ENCODE measurements at places on chromosomes 7 and 10.

DNA sequence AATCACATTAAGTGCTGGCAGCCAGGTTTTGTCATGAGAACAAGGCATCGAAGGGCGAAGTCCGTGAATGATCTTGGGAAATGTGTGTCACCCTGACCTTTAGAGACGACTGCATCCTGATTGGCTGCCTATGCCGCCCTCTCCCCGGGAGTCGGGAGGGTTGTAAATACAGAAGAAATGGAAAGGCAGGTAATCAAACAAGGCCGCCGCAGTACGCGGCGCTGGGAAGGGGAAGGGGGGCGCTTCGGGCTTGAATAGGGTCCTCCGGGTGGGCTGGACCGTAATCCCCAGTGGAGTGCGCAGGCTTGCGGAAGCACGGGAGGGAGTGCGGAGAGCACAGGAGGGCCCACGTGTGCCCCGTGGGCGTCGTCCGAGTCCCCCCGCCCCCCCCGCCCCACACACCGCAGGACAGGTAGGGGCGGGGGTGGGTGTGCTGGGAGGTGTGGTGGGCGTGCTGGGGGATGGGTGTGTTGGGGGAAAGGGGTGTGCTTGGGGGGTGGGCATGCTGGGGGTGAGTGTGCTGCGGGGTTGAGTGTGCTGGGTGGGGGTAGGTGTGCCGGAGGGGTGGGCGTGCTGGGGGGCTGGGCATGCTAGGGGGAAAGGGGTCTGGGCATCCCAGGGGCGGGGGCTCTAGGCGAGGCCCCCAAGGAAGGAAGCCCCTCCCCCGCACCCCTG, 169.4 kb downstream of the ARHGAP12 start:
- DNase-seq = peak; percentile 67

DNA sequence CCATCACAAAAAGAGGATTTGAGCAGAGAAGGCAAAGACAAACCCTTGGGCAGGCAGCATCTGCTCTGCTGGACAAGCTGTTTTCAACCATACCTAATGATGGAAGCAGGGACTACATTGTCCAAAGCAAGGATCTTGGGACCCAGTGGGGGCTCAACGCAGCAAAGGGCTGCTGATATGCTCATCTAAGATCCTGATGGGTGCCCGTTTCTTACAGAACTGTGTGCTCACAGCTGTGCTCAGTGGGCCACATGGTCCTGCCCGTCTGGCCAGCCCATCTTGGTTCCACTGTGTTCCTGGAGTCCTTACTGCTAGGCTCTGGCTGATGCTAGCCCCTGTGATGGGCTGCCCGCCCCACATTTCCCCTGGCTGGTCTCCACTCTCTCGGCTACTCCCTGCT, 36.1 kb downstream of the GPRIN2 start:
- DNase-seq = no peak

GRCh38 chr7:135977742-135978066, 545 bp upstream of the MTPN start:
- no peak for DNase-seq

GRCh38 chr10:14282276-14282675, 48.4 kb downstream of the FRMD4A start:
- DNase-seq = no peak

GRCh38 chr7:2687881-2688318, at the start of gene AMZ1:
TSS of gene AMZ1 (plus strand) at chr7:2688202. CDS start at chr7:2700452, 12,250 bp downstream.
- DNase-seq = no peak

DNA sequence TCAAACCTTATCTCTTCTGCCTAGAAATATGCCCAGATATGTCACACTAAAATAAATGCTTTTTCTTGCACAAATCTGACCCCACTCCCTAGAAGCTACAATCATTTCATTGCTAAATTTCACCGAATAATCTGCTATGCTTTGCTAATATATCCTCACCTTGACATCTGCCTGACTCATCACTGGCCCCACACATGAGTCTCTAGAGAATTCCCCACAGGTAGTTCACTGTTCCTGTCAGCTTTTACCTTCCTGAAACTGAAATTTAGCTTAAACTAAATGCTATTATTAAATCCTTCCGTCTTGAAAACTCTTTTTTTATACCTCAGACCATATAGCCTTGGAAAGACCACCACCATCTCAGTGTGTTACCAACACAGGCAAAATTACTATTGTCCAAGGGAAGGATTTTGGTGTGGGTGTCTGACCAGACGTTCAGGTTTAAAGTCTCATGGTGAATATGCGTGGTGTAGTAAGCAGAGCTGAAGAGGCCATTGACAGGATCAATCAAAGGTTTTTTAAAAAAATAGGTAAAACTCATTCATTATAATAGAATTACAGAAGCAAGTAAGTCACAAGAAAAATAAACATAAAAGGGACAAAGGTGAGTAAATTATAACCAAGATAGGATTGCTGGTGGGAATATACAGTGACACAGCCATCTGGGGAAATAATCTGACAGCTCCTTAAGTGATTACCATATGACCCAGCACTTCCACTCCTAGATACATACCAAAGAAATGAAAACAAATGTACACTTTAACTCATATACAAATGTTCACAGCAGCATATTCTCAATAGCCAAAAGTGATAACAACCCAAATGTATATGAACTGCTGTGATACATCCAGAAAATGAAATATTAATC, 173.5 kb downstream of the KMT2E start:
- DNase-seq = no peak

DNA sequence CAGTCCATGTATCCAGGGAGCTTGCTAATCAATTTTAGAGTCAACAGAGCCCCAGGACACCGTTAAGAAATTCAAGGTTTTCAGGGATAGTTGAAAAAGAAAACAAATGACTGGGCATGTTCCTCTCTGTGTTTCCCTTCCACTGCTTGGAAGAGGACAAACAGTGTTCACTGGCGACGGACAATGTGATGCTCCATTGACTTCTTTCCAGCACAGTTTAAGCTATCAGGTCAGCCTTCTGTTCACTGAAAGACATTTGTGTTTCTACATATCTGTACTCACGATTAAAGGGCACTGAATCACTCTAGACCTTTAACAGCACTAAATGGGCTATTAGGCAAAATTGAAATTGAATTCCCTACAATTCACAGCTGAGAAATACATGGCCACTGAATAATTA, 123.6 kb downstream of the RNLS start:
- DNase-seq = no peak

GRCh38 chr10:31698181-31698830, 230.3 kb downstream of the ARHGAP12 start:
- no peak for DNase-seq

DNA sequence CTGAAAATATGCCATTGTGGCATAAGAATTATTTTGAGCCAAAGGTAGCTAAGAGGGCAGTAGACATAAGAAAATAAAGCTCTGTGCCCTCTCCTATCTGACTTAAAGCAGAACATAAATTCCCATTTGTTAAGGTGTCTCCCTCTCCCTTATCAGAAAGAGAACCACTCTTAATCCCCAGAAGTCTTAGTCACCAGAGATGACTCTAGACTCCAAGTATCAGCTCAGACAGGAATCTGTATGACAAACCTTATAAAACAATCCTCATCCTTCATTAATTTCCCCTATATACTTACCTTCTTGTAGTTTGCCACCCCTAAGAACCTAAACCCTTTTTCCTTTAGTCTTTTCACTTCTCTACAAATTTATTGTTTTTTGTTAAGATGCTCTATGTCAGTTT, 21.8 kb upstream of the PIP4K2A start:
- DNase-seq = no peak

- DNase-seq = no peak
Measured at GRCh38 chr7:20539201-20539600, 76.3 kb upstream of the ABCB5 start.

GRCh38 chr10:48429309-48429708, 122.8 kb downstream of the MAPK8 start:
- DNase-seq = no peak

DNA sequence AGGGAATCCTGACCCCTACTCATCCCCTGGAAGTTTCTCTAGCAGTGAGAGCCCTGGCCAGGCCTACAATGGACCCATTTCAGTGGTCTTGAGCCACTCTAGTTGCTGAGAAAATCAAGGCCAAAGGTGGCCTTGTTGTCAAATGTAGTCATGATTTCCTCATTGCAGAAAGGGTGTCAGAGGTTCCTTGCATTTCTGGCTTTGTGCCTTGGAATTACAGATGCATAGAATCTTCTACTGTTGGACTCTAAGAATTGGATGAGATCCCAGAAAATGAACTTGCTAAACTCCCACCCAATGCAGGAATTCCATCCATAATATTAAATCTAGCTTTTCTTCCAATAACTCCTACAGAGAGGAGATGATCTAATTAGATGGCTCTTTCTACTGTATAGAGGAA, 12.2 kb downstream of the CPA2 start:
- no peak for DNase-seq

DNA sequence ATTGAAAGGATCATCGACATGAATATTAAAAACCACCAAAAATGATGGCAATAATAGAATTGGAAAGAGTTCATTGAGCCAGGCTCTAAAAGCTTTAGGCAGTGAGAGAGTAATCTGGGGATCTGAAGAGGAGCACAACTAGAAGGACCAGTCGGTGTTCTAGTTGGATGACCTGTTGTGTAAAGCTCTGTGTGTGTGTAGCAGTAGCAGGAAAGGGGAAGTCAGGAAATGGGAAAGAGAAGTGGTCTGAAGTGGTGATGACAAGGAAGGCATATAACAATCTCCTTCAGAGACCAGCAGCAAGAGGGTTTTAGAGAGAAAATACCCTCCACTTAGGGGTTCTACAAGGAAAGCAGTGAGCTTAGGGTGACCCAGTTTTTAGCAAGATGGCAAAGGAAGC, 539.2 kb downstream of the HTR7 start:
- DNase-seq = no peak

DNA sequence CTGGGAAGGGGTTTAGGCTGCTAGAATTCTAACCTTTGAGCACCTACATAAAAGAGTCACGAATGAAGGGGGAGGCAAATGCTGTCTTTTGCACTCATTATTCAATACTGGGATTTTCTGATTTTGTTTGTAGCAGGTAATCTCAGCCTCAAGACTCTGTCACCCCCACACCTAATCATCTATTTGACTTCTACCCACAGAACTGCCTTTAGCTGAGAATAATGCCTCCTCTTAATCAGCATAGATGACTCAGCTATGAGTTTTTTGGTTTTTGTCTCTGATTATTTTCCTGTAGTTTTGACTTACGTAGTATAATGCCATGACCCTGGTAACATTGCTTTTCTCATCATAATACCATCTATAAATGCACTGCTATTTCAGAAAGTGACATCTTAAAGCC, 42.7 kb upstream of the CACNB2 start:
- DNase-seq = no peak

GRCh38 chr7:23467291-23467805, 2.9 kb downstream of the IGF2BP3 start:
- DNase-seq = no peak

DNA sequence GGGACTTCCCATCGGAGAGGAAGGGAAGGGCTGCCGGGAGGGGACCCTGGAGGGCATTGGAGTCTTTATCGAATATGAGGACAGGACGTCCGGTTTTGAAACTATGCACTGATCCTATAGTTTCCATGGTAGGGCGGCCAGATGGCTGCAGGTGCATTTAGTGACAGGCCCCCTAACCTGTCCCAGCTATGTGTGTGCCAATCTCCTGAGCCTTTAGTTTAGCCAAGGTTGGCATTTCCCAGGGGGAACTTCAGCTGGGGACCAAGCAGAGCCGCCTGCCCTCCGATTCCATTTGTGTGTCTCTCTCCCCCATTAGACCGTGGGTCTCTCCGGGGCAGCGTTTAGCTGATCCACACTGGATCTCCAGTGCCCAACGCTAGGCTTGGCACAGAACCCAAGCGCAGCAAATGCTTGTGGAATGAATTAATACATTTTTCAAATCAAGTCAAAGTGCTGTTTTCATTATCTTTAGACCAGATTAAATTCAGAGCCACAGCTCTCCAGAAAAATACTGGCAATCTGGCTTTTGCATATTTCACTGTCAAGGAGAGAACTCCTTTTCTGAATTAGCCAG, 19.9 kb downstream of the TMEM270 start:
- no peak for DNase-seq

DNA sequence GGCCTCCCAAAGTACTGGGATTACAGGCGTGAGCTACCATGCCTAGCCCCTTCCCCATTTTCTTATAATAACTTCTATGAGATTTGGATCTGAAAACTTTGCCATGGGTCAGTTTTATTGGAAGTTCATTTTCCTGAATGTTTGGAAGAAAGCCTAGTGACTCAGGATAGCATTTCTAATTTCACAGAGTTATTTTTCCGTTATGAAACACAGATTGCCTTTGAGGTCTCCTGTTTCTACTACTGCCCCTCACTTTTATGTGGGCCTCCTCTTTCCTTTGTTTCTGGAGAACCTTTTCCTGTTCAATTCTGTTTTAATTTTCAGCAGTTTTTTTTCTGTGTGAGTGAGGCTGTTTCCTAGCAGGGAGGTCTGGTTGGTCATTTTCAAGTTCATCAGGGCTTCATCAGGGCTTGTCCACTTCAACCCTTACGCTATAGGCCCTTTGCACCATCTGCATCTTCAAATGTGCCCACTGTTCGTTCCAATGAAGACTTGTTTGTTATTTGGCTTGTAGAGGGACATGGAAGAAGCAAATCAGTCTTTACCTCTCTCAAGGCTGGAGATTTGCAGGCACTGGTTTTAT, 58.7 kb downstream of the BMPR1A start:
- DNase-seq = no peak

- no peak for DNase-seq
Measured at GRCh38 chr7:123879628-123880027, 34.7 kb downstream of the HYAL4 start.

DNA sequence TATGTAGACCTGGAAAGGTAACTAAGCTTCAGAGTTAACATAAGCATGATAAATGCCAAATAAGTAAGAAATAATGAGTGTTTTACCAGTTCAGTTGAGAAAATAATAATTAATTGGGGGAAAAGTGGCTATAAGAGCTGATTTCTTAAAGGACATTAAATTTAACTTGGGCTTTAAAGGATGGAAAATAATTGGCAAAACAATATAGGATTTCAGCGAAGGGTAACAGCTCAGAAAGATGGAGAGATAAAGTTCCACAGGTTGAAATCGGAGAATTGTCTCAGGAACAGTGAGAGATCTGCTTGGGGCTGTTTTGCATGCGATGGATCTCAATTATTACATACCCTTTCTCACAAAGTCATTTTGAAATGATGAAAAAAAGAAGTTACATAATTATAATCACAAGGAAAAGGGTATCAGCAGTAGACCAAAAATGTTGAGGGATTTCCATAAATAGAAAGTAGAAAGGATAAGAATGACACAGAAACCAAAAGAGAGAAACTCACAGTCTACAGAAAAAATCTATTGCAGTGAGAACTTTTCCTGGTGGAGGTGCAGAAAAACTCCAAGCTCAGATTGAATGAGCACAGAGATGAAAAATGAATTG, 40.1 kb upstream of the ITGB8 start:
- DNase-seq = no peak

- DNase-seq = no peak
Measured at GRCh38 chr7:1428941-1429501, 30.2 kb downstream of the MICALL2 start.

DNA sequence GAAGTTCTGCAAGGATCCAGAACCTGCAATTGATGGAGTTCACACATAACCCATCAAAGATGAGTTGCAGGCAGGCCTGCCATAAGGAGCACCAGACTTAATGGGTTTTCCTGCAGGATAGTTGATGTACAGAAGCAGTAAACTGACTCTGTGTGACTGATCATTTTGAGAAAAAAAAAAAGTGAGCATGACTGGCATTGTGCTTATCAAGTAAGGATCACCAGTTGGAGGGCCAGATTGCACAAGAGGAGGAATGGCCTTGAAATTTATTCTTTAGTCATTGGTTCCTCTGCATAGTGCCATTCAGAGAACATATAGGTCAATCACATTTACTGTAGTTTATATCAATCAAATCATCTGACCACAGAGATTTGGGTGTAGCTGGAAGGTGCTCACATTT, 3.8 kb downstream of the CYP3A43 start:
- DNase-seq = no peak
